ENCODE measurements at places on chromosomes 13 and 19.

GRCh38 chr13:96338030-96338429, 248.1 kb downstream of the HS6ST3 start:
- DNase-seq = no peak

GRCh38 chr19:54186934-54187381, 2.4 kb downstream of the MBOAT7 start:
- no peak for DNase-seq

GRCh38 chr19:41930322-41930722, 2.1 kb upstream of the ERFL start:
- DNase-seq = no peak

DNA sequence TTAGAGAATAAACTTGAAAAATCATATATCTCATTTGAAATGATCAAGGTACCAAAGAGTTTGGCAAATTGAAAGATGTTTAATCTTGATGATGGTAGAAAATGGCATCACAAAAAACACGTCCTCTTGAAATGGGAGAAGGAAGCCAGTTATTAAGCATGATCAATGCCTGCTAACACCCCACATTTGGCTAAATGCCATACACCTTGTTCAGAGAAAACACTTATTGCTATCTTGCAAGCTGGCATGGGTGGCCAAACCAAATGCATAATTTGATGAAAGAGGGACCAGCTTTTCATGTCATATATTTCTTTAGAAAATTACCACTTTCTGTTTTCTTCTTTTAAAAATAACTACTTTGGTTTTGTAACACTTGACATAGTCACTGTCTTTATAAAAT, 141.3 kb downstream of the ZAR1L start:
- DNase-seq = peak; percentile 86

DNA sequence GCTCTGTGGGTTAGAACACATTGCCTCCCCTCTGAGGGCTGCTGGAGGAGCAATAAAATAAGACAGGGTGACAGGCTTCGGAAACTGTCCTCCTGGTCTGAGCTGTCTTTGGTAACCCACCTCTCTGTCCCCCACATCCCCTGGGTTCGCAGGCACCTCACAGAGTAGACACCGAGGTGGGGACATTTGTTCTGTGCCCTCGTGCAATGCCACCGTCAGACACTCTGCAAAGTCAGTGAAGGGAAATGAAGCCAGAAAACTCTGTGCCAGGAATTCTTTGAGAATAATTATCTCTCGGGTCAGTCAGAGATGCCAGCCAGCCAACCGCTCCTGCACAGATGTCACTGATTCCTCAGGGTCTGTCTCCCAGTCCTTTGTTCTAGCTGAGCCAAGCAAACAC, 493.6 kb downstream of the FOXO1 start:
- DNase-seq = no peak

DNA sequence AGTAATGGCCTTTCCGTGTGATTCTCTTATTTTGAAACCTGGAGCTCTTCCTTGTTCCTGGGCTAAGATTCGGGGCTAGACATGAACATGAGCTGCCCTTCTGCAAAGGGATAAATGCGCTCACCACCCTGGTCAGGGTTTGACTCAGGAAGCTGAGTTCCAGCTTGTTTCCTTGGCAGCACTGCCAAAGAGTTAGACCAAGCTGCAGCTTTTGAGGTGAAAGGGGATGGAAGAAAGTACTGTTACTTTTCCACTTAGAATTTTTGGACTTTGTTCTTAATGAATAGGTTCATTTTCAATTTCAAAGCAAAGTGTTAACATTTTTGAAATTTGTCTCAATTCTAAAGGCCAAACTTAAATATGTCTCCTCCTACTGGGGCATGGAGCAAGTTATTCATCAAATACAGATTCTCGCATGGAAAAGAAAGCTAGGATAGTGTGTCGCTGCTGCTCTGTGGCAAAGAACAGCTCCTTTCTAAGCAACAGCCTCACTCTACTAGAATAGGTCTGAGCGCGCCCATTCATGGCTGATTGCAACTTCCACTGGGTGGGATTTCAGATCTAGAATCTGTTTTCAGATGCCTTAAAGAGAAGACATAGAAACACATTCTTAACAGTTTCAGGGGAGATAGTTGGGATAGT, 2.2 kb downstream of the RGCC start:
- DNase-seq = peak; percentile 53

- no peak for DNase-seq
Observed at GRCh38 chr13:34417896-34418295, 524.2 kb upstream of the NBEA start.

DNA sequence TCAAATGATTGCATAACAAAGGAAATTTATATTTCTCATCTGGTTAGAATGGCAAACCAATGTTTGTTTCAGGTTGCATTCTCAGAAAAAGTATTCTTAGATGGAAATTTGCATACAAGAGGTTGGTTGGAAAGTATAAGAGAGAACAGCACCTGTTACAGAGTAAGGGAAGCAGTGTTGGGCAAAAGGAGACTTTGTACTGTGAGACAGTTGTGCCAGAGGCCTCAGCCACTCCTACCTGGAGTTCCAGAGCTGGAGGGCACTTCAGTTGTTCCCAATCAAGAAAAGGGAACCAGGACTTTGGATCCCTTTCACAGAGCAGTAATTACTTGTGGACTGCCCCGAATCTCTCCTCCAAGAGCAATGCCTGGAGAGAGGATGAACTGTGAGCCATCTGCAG, 81.8 kb downstream of the SPRY2 start:
- no peak for DNase-seq

GRCh38 chr19:32868206-32868950, 1.2 kb downstream of the SLC7A9 start:
- no peak for DNase-seq

DNA sequence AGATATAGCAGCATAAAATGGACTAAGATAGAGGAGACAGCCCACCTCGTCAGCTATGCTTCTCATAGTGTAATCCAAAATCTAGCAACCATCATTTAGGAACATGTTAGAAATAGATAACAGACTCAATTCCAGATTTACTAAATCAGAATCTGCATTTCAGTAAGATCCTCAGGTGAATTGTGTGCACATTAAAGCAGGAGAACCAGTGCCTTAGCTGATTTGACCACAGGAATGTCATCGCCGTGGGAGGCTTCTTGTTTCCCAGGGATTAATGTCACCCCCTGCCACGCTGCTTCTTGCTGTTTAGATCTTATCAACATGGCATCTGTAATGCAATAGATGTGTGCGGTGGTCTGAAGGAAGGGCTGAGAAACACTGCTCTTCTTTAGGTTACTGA, 84.0 kb downstream of the GPC5 start:
- no peak for DNase-seq

DNA sequence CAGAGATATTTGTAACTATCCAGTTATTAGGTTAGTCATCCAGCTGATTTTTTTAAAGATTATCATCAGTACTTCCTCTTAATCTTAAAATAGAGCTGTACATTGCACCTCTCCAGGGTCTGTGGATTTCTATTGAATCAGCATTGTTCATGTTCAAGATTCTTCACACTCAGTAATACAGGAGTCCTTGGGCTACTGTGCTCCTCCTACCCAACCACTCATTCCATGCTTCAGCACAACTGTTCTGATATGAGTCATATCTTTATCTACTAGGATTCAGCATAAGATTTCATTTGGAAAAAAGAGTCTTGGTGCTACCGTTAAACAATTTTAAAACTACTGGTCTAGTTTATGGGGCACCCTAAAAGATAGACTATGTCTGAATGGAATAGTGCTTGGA, 357.8 kb downstream of the DCT start:
- no peak for DNase-seq

DNA sequence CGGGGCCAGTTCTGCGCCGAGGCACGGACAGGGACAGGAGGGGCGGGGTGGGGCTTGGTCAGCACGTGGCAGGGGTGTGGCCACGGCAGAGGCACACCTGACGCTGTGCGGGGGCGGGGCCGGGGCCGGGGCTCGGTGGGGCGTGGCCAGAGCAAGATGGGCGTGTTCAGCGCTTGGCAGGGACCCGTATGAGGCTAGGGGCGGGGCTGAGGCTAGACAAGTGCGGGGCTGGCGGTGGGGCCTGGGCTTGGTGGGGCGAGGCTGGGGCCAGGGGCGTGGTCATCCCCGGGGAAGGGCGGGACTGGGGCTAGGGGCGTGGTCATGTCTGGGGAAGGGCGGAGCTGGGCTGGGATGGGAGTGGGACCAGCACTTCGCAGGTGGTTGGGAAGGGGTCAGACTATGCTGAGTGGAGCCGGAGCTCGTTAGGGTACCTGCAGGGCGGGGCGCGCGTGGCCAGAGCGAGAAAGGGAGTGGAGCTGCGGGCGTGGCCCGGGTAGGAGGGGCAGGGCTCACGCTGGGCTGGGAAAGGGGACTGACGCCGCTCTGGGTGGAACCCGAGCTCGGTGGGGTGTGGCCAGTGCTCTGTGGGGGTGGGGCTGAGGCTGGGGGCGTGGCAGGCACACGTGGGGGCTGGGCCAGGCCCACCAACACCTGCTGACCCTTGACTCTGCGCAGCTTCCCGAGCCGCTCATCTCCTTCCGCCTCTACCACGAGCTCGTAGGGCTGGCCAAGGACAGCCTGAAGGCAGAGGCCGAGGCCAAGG, 12.8 kb downstream of the POLR2E start:
- peak; percentile 39 for DNase-seq

All from hematopoietic multipotent progenitor cell treated with erythropoietin and hydrocortisone succinate and interleukin-3 and kit ligand, for 15 days (in vitro differentiated cells).